Stimulated activated memory B cell treated with anti-CD40 and anti-IgM and Interleukin-4, amounts not matched to agents 10 μg/mL and 1 μg/mL and 100 μg/mL, for 72 hours (primary cell): ENCODE measurements at places on chromosomes 6 and 20.

GRCh38 chr6:63644668-63645326, 9.2 kb downstream of the PHF3 start:
- no peak for ATAC-seq

DNA sequence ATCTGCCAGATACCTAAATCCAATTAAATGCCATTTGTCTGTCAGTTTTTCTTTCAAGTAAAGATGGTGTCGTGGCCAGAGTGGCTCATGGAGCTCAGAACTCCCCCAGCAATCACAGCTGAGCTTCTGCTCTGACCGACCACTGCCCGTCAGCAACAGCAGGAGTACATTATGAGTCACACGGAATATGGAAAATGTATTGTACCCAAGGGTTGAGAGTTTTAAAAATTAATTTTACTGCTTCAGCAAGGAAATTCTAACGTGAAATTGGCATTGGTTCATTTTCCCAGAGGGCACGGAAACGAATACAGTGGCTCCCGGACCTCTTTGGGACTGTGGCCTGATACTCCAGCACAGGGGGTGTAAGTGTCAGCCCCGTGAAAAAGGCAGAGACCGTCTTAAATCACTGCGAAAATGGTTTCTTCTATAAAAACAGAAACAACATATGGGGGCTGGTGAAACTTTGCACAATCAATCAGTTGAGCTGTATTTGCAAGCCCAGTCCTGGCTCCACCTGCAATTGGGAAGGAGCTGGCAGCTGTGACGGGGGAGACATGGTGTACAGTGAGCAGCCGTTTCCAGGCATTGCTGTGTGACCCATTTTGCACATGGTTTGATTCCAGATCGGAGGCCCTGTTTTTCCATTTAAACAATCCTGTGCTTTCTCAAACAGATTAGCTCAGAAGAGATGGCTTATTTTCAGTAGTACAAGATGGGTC, 12.8 kb downstream of the NPEPL1 start:
- no peak for ATAC-seq

DNA sequence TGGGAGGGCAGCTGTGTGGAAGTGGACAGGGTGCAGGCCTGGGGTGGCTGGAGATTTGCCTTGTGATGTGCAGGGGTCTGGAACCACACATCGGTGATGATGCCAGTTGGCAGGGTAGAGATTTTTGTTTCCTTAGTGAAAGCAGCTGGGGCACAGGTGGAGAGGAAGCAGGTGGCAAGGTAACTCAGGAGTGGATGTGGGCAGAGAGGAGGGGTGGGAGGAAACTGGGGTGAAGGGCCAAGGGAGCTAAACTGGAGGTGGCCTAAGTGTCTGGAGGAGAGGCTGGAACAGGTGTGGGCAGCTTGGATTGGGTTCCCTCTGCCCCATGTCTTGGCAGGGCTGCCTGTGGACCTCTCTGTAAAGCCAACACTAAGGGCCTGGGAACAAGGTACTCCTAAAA, 4.7 kb upstream of the SCUBE3 start:
- no peak for ATAC-seq

GRCh38 chr6:64985726-64986125, 721.3 kb downstream of the EYS start:
- ATAC-seq = no peak

DNA sequence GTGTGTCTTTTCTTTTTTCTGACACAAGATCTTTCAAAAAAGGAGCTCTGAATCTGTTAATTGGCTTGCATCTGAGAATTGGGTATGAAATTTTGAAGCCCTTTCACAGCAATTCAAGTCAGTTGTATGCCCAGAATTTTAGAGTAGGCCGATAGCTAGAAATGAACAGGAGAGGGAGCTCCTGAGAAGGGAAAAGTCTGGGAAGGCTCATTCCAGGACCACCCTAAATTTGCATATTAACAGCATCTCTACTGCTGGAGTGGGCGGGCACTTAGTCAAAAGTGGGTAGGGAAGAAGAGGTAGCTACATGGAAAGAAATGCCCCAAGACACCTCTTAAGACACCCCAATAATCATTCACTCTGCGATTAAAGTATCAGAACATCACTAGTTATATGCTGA, 928.3 kb downstream of the TBC1D32 start:
- no peak for ATAC-seq

DNA sequence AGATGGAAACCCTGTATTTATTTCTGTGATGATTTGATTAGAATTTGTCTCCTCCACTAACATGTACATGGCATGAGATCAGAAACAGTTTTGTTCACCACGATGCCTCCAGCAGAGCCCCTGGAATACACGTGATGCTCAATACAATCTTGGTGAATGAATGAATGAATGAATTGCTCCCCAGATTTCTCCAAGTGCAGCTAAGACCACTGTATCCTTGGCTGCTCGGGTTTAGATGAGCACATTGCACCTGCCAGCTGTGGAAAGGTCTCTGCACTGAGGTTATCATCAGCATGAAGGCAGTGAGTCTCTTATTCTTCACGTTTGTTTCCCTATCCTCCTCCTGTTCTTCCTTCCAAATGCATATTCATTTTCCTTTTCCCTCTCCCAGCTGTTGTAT, 17.9 kb downstream of the CASS4 start:
- no peak for ATAC-seq

DNA sequence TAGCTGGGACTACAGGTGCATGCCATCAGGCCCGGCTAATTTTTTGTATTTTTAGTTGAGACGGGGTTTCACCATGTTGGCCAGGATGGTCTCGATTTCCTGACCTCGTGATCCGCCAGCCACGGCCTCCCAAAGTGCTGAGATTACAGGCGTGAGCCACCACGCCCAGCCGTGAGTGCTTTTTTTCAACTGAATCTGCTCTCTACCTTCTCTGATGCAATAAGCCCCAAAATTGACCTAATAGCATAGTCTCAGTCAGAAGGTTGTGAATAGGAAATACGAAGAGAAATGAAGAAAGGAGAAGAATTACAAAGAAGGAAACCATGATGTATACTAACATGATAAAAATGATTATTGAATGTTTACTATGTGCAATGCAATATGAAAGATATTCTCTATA, 33.2 kb downstream of the BEND6 start:
- no peak for ATAC-seq
